ENCODE measurements at places on chromosomes 6 and 20. TPM values are rescaled to one million over a fixed set of nuclear protein-coding genes. Genes with fewer than 3 reads are reported as not detected.

The PCK1 gene
- total RNA-seq: not detected

The NR2E1 gene
- not detected for total RNA-seq

The LRRC73 gene
- total RNA-seq: 0.79 TPM

The GUCA1A gene
- total RNA-seq: not detected

The SGK1 gene
- 20.5 TPM for total RNA-seq

The WFDC12 gene
- total RNA-seq: not detected

The TMC2 gene
- not detected for total RNA-seq

The RING1 gene
- total RNA-seq: 31.0 TPM

The LST1 gene
- total RNA-seq: not detected

The HLA-DQA2 gene
- not detected for total RNA-seq

The VSX1 gene
- total RNA-seq: not detected

The FAM217A gene
- total RNA-seq: not detected

The NKAIN2 gene
- not detected for total RNA-seq

The MOG gene
- not detected for total RNA-seq

The RFX6 gene
- not detected for total RNA-seq

The TBP gene
- total RNA-seq: 8.2 TPM

The OPRM1 gene
- total RNA-seq: not detected

The DAAM2 gene
- 13.6 TPM for total RNA-seq

The BANF2 gene
- total RNA-seq: not detected

The PIM1 gene
- 3.7 TPM for total RNA-seq

The DLK2 gene
- total RNA-seq: not detected

The DCDC2 gene
- total RNA-seq: not detected

The BMP5 gene
- not detected for total RNA-seq

The TGM3 gene
- not detected for total RNA-seq

The C20orf141 gene
- not detected for total RNA-seq

The SLPI gene
- total RNA-seq: not detected

The KIFC1 gene
- 18.8 TPM for total RNA-seq

The RAB32 gene
- total RNA-seq: 72.8 TPM

The NANP gene
- 8.3 TPM for total RNA-seq

The COL10A1 gene
- not detected for total RNA-seq

The RNF182 gene
- total RNA-seq: 0.40 TPM

The GSTA2 gene
- not detected for total RNA-seq

The MYCT1 gene
- total RNA-seq: 3.7 TPM

The PBOV1 gene
- not detected for total RNA-seq

The CUTA gene
- total RNA-seq: 181 TPM

The PKHD1 gene
- not detected for total RNA-seq

The FAM83C gene
- not detected for total RNA-seq

The FAM83D gene
- 18.4 TPM for total RNA-seq

The TUBB1 gene
- under 0.01 TPM for total RNA-seq

The SIRPG gene
- total RNA-seq: not detected

The SEC63 gene
- 29.3 TPM for total RNA-seq

The TRAPPC3L gene
- 0.13 TPM for total RNA-seq
